ENCODE measurements at places on chromosomes 1 and 21. TPM values are rescaled to one million over a fixed set of nuclear protein-coding genes. Genes with fewer than 3 reads are reported as not detected.
A peak's percentile ranks its signal among the peaks of the same experiment; 100 is the strongest.

- DNase-seq, result no peak
These were observed 876 bp upstream of the CATSPERE start for GRCh38 chr1:244460197-244460596.

DNA sequence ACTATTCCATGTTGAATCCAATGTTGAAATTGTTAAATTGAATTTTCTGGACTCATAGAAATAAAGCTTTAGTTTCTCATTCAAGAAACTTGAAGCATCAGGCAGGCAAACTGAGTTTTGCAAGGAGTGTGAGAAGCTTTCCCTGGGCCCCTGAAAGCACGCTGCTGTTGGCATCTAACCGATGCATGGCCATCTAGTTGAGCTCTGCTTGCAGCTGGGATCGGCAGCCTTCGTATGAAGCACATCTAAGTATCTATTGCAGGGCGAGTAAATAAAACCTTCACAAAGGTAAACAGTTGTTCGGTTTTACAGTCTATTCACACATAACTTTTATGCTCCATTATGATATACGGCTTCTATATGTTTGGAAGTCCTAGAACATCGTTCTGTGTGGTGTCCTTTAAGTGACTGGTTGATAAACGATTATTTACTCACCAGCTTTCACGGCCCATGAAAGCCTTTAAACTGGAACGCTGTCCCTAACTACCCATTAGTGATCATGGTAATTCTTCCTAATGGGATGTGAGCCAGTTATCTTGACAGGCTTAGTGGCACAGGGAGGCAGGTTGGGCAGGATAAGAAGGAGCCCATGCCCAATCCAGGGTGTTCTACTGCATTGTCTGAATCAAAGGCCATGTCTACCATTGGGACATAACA, 71.7 kb downstream of the SEC16B start:
- DNase-seq, result no peak

DNA sequence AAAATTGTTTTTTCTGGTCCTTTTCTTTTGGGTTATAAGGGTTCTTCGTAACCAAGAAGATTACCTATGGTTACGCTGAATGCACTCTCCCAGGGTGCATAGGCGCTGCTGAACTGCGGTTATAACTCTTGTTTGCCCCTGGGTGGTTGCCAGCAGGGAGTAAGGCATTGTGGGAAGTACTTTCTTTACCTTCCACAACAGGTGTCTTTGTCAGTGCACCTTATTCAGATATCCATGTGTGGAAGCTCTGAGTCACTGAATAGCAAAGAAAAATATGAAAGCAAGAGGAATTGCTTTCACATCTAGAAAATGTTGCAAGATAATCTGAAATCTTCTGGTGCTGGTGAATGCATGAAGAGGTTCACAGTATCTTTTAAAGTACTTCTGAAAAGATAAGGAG, 124.4 kb upstream of the CACYBP start:
- peak; percentile 12 for DNase-seq

DNA sequence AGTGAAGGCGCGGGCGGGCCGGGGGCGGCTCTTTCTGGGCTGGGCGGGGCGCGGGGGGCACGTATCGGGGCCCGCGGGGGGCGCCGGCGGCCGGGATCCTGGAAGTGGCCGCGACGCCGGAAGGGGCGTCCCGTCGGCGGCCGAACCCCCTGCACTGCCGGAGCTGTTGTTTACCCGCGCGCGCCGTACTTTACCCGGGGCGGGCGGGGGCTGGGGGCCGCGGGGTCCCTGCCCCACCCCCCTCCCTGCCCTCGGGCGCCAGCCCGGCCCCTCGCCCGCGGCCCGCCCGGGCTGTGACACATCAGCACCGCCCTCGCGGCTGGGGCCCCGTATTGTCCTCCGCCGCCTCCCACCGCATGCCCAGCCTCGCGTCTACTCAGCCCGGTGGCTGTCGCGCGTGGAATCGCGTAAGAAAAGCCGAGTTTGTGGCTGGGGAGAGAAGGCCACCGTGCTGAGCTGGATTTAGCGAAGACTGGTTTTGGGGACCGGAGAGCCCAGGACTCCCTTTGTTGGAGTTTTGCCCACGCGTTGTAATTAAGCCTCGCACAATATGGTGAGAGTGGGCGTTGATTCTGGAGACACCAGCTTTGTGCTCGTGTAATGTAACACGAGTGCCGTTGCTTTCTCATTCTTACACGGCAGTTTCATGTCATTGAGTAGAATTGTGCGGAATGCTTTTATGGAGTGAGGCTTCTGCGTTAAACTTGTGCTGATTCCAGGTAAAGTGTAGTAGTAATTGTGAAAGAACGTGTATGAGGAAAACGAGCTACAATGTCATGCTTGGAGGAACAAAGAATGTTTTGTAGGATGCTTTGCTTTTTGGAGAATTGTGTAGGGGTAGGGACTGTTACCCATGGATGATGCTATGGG, 559 bp downstream of the BACH1 start:
- peak; percentile 70 for DNase-seq

- DNase-seq, result no peak
These were observed 76.5 kb downstream of the EPS15 start for GRCh38 chr1:51442616-51443015.

DNA sequence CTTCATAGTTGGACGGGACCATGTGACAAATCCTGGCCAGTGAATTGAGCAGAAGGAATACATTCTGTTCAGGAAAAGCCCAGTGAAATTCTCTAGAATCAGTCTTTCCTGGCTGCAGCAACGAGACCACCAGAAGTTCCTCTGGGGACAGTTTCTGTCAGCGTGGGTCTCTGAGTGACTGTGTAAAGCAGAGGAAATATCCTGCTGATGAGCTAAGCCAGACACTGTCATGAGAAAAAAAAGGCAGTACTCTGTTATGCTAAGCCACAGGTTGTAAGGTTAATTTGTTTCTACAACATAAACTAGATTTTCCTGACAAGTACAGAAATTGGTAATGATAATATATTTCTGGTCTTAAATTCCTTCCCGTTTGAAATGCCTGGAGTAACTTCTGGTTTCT, 664.4 kb downstream of the LMO4 start:
- DNase-seq, result no peak

DNA sequence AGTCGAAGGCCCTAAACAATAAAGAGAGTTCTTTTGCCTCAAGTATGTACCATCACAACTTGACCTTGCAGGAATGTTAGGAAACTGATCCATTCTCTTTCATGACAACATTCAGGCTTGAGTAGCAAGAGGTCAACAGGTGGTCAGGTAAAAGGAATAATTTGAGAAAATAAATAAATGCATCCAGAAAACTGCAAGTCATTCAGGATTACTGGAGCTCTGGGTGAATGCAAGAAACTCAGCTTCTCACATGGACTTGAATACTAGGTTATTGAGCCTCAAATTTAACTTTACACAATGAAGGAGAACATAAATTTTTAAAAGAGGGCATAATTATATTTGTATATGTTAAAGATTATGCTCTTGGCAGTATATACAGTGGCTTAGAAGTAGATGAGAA, 76.5 kb downstream of the TTLL7 start:
- DNase-seq, result no peak

DNA sequence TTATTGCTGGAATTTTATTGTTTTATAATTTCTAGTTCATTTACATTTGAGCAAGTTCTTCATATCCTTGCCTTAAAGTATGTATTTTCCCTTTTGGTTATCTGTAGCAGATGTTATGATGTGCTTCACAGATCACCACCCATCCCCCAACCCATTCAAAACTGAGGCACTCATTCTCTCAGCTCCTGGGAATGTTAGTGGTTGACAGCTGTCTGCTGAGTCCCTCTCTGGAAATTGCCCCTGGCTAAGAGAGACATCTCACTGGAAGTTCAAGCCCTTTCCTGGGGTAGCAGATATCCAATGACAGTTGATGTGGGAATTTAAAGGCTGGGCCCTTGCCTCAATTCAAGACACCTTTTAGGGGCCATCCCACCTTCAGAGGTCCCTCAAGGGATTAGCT, 4.3 kb upstream of the DPYD start:
- no peak for DNase-seq

GRCh38 chr21:36640174-36640720, 58.7 kb upstream of the SIM2 start:
- no peak for DNase-seq

DNA sequence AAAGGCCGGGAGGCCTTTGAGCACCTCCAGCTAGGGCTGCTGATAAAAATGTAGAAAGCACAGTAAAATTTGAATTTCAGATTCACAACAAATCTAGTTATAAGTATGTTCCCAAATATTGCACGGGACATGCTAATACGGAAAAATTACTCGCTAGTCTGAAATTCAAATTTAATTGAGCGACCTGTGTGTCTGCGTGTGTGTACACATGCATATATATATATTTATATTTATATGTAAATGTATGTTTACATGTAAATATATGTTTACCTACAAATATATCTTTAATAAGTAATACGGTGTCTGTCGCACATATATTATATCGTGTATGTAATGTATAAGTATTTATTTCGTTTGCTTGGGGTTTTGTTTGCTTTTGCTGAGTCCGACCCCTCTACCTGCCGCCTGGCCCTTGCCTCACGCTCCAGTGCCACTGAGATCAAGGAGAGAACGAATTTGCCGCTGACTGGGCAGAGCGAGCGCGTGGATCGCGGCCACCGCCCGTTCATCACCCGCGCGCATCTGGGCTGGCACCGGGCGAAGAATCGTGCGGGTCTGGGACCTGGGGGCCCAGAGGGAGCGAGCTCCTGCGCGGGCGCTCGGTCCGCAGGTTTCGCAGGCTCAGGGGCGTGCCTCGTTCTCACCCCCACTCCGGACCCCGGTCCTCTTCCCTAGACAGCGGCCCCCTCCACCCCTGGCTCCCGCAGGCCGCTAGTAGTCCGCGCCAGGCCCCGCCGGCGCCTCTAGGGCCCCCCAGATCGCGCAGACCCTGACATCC, 534 bp upstream of the WRAP73 start:
- DNase-seq, result no peak

DNA sequence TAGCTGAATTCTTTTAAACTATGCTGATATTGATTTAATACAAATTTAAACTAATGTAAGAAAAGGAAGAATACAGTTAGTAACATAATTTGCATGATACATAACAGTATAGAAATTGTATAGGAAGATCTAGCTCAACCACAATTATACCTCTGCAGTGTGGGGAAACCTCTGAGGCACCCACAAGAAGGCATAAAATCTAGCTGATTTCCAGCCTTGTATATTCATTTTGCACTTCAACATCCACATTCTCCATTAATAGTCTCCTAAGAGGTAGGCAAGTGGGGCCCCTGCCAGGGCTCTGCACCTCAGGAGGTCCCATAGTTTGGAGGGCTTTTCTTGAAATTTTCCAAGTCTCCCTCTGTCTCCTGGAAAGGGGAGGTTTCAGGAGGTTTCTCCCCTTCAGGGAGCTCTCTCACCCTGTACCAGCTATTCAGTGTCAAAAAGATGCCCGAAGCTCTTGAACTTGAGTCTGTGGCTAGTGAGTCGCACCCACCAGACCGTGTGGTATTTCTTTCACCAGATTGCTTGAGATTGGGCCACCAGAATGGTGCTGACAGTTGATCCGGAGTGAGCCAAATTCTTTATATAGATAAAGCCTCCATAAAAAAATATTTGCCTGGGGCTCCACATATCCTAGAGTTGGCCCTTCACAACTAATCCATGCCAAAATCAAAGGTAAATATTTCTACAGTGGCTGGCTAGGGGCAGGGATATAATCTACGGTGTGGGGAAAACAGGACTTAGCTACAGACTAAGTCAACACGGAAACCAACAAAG, 108.2 kb downstream of the TIAM1 start:
- DNase-seq, result no peak

- DNase-seq, result no peak
These were observed 159.3 kb upstream of the SGIP1 start for GRCh38 chr1:66374561-66375111.

GRCh38 chr1:77825131-77825709, 45.8 kb downstream of the MIGA1 start:
- DNase-seq, result no peak

GRCh38 chr1:196558411-196558810, 49.8 kb downstream of the KCNT2 start:
- DNase-seq, result no peak

DNA sequence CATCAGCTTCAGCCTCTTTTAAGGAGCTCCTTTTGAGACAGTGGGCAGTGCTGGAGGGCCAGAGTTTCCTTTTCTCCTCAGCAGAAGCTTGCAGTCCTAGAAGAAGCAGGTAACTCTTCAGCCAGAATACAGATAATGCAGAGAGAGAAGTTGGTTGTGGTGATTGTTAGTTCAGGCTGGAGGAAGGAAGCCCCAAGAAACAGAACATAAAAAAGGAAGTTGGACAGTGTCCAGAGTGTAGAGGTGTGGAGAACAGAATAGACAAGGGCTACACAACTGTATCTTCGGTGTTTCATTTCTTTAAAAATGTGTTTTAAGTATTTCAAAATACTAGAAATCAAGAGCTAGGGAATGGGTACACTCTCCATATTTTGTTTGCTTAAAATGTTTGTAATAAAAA, 6.4 kb upstream of the TACSTD2 start:
- DNase-seq, result no peak

DNA sequence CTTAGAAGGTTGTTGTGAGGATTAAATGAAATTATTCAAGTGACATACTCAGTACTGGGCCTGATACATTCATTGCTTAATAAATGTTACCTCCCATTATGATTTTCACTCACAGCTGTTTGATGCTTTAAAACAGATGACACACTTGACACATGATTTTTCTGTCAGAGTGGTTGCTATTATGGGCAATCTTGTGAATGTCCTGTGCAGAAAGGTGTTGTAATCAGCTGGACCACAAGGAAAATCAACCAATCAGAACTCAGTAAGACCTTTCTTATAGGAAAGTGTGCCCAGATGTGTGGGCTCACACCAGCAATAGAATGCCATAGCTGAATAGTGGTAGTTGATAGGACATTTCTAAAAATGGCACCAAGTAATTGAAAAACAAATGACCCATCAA, 23.5 kb downstream of the GJA5 start:
- DNase-seq, result no peak

- no peak for DNase-seq
These were observed 42.3 kb downstream of the NEK7 start for GRCh38 chr1:198199105-198199504.

DNA sequence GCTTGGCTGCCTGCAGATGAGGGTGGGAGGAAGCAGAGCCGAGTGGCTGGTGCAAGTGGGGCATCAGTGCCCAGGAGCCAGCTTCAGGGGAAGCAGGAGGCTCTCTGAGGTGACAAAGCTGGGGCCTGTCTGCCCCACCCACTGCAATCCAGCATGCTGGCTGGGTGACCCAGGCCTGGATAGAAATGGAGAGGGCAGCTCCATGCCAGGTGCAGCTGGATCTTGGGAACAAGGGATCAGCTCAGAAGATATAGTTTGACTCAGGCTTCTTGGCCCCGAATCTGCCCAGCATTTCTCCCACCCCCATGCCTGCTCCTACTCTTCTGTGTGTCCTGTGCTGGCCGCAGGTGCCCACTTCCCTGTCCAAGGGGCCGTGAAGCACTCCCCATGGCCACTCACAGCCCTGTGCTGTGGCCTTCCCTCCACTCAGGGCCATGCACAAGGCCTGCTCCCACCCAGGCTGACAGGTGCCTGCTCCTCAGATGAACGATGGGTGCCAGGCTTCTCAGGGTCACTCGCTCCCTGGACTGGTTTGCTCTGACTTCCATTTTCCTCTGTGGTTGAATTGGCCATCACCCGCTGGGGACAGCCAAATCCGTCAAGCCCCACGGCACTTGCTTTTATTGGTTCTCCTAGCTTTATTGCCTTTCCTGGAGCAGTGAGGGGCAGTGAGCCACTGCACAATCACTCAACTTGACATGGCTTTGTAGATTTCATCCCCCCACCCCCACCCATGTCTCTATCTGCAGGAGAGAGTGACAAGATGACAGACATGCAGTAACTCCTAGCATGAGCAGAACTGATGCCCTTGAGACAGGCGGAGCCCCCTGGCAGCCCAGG, 174.8 kb upstream of the VAMP3 start:
- DNase-seq, result no peak

CFAP74 gene
- total RNA-seq, result not detected

FAM131C gene
- 0.20 TPM for total RNA-seq

HMCN1 gene
- 0.03 TPM for total RNA-seq

UQCRH gene
- total RNA-seq, result 283 TPM

EDN2 gene
- not detected for total RNA-seq

DMBX1 gene
- not detected for total RNA-seq

TDRD5 gene
- not detected for total RNA-seq
